ENCODE measurements at places on chromosomes 12 and 14.

- no peak for DNase-seq
Measured at GRCh38 chr12:65935906-65936901, 111.9 kb downstream of the HMGA2 start.

GRCh38 chr14:105582639-105583038 is 56.3 kb downstream of the TMEM121 start:
- DNase-seq = no peak

- no peak for DNase-seq
Measured at GRCh38 chr12:130394906-130395305, 57.2 kb downstream of the PIWIL1 start.

- DNase-seq = no peak
Measured at GRCh38 chr14:75196064-75196463, 19.7 kb upstream of the TMED10 start.

- DNase-seq = no peak
Measured at GRCh38 chr12:99059824-99060511, 414.9 kb downstream of the APAF1 start.

DNA sequence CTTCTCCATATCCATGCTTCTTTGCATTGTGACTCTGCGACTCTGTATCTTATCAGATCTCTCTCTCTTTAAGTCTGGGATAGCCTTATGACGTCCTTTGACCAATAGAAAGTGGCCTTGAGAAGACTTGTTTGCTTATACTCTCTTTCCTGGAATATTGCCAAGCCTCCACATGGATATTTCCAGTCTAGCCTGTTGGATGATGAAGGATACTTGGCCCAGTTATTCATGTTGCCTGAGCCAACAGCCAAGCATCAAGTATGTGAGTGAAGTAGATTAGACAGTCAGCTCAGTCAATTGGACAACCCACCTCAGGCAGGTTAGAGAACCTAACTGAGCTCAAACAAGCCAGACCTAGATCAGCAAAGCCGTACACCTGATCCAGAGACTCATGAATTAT is 864.2 kb upstream of the MGAT4C start:
- no peak for DNase-seq

DNA sequence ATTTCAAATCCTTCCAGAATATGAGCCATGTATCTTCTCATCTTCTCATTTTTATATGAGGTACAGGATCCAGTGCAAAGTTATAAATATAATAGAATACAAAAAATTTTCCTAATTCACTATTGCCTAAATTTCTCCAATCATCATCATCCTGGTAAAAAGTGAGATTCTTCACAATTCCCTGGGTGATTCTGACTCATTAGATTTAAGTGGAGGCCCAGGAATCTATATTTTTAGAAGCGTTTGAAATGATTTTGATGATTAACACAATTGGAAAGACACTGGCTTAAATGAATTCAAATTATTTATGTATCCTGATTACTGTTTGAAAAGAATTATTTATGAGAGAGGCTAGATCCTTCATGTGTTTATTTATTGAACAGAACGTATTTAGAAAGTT is 380.3 kb upstream of the PDE3A start:
- DNase-seq = no peak

DNA sequence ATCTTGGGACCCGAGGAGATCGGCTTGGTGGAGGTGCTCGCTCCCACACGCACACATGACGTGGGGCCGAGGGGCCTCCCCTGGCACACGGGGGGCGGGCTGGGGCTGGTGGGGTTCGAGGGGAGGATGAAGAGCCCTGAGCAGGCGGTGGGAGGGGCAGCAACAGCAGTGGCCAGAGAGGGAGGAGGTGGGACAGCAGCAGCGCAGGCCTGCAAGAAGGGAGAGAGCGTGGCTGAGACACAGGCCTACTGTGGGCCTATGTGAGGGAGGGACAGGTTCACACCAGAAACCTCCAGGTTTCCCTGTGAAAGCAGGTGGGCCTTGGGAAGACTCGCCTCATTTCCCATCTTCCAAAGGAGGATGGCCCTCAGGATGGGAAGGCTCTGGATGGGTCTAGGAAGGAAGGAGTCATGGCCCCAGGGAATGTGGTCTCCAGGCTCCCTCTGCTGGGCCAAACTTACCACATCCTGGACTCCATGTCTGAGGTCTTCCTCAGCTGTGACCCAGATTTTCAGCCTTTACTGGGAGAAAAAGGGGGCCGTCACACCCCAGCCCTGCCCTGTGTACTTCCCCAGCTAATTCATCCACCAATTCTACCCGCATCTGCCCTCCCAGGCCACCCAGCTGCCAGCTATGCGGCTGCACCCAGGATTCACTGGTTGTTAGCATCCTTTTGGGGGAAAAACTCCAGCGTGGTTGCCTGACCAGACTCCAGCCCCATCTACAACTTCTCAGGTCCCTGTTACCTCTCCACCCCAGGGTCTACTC is 2.8 kb downstream of the PIANP start:
- no peak for DNase-seq

GRCh38 chr12:96256672-96257361 is 62.6 kb downstream of the ELK3 start:
- DNase-seq = no peak

GRCh38 chr14:90578283-90578985 is 181.6 kb downstream of the CALM1 start:
- no peak for DNase-seq

DNA sequence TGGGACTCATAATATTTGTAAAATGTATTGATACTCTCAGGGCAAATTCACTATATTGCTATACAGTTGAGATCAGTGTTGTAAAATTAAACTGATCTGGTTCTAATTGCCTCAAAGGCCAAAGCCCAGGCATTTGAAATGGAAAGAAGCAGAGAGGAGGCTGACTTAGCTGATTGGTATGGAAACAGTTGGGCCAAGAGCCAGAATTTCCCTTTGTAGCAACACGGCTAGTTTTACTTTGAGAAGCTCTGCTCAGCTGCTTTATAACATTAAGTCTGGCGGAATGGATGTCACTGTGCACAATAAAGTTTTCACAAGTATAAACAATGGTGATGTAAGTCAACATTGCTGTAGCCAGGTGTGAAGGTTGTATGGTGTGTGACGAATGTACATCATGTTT is 186.4 kb downstream of the MSRB3 start:
- DNase-seq = no peak

DNA sequence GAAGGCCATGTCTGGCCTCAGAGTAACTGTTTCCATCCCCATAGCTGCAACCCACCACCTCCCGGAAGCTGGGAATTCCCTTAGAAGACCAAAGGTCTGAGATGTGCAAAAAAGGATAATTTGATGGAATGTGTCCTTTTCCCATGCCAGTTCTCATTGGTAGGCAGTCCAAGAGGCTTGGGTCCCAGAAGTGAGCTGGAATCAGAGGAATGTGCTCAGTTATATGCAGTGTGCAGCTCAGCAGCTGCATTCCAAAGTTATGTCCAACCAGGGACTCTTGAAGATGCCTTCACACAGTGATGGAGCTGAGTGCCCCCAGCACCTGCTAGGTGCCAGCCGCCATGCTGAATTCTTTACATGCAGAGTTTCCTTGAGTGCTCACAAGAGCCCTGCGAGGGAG is 583.9 kb upstream of the TBX3 start:
- no peak for DNase-seq

DNA sequence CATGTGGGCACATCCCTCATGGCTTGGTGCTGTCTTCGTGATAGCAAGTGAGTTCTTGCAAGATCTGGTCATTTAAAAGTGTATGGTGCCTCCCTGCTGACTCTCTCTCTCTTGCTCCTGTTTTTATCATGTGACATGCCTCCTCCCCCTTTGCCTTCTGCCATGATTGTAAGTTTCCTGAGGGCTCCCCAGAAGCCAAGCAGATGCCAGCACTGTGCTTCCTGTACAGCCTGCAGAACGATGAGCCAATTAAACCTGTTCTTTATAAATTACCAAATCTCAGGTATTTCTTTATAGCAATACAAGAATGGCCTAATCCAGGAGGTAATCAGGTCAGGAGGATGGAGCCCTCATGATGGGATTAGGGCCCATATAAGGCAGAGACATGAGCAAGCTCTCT is 116.3 kb downstream of the DPF3 start:
- no peak for DNase-seq

DNA sequence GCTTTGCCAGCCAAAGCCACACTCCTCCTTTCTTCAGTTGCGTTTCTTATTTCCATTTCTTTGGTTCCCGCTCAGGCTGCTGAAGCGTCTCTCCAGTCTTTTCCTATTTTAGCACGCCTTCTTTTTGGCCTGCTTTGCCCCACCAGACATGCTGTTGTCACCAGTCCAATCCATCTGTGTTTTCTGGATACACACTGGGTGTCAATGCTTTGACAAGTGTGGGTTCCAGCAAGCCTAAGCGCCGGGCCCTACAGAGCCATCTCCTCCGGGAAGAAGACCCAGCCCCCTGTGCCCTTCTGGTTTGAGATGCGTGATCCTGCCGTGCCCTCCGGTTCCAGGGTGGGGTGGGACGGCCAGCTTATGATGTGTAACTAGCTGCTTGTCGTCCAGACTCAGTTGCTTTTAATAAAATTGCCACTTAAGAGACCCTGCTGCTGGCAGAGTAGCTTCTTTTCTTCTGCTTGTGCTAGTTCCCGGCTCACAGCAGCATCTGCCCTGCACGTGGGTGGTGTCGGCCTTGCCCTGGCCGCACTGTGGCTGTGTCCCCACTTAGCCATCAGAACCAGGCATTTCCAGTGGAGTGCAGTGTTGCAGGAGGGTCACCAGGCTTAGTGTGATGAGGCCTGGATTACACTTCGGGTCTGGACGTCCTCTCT is 29.7 kb downstream of the EML1 start:
- no peak for DNase-seq

DNA sequence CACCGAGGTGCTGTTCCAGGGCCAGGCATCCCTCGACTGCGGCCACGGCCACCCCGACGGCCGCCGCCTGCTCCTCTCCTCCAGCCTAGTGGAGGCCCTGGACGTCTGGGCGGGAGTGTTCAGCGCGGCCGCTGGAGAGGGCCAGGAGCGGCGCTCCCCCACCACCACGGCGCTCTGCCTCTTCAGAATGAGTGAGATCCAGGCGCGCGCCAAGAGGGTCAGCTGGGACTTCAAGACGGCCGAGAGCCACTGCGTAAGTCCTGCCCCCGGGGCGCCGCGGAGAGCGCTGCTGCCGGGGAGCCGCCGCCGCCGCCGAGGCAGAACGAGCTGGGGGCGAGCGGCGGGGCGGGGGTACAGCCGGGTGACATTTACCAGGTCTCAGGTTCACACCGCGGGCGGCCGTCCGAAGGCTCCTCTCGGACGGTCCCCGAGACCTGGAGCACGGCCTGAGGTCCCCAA is 1.4 kb downstream of the PLXNC1 start:
- DNase-seq = peak; percentile 27

DNA sequence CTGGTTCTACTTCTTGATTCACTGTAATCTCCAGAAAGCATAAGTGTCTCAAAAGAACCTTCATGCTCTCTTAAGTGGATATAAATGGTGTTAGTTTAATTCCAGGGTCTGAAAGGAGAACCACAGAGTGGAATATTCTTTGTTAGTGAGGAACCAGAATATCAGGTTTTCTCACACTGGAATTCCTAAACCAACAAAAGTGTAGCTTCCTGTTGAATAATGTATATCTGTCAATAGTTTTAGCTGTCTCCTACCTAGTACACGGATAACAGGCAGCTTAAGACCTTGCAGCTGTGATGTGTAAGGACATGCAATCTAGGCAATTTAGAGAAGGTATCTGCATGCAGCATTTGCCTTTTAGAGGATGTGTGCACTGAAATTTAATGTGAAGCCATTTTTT is 24.0 kb downstream of the LRIG3 start:
- DNase-seq = no peak

- no peak for DNase-seq
Measured at GRCh38 chr12:105223352-105223845, 12.6 kb downstream of the APPL2 start.

GRCh38 chr12:101823891-101824290 is 6.9 kb downstream of the GNPTAB start:
- DNase-seq = peak; percentile 85

- no peak for DNase-seq
Measured at GRCh38 chr12:29673346-29673745, 110.4 kb downstream of the TMTC1 start.

- DNase-seq = no peak
Measured at GRCh38 chr12:99142651-99143050, 497.6 kb downstream of the APAF1 start.

DNA sequence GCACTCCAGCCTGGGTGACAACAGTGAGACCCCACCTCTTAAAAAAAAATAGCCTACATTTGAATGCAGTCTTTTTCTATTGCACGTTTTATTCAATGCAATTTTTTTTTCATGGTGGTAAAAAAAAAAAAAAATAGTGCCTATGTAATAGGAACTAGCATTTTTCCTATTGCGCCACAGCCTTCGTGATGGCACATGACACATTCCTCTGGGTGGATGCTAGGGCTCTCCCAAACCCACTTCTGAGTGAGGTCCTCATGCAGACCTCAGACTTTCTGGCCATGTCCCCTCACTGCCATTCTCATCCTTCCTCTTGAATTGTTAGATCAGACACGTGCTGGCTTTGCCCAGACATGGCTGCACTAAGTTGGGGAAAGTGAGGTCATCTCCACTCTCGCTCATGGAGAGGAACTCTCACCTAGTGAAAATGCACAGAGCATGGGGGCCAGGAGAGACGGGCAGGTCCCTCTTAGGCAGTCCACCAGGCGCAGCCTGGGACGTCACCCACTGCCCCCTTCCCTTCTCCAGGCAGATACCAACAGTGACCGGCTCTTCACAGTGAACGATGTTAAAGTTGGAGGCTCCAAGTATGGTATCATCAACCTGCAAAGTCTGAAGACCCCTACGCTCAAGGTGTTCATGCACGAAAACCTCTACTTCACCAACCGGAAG is 19.2 kb downstream of the DCAF4 start:
- DNase-seq = no peak

DNA sequence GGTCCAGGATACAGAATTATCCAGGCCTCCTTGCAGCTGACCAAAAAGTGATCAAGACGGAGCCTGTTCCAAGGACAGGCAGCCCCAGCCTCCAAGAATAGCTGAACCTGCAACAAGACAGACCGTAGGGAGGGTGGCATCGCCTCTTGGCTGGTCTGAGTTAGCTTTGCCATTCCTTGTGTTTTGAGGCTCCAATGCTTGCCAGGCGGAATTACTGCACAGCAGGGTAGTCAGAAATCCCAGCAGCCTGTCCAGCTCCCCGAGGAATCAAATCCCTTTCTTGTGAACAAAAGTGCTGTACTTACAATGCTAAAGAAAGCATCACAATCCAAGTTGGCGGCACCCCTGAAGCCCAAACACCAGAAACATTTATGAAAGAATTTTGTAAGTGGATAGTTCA is 246.9 kb downstream of the TMEM132C start:
- DNase-seq = no peak

All from activated CD4-positive, alpha-beta T cell treated with anti-CD3 and anti-CD28 coated beads, Interleukin-2, Interleukin-6, amounts not matched to agents 100 ng/mL and 50 ng/mL, durations not matched to agents 16 hours and 8 hours (primary cell).